ENCODE measurements at places on chromosomes 6 and 20. TPM values are rescaled to one million over a fixed set of nuclear protein-coding genes. Genes with fewer than 3 reads are reported as not detected.

Gene KIFC1
- total RNA-seq = 76.9 TPM

Gene PCED1A
- total RNA-seq = 23.0 TPM

Gene DSN1
- 25.2 TPM for total RNA-seq

Gene ZBTB22
- total RNA-seq = 12.4 TPM

Gene OR2B6
- not detected for total RNA-seq

Gene PTCRA
- total RNA-seq = not detected

Gene ID1
- 0.80 TPM for total RNA-seq

Gene TREM2
- total RNA-seq = not detected

Gene CYB5R4
- total RNA-seq = 31.3 TPM

Gene EEF1A2
- 1.6 TPM for total RNA-seq

Gene MACROD2
- not detected for total RNA-seq

Gene DLK2
- 0.39 TPM for total RNA-seq

Gene TOMM6
- total RNA-seq = 194 TPM

Gene PNLDC1
- 0.74 TPM for total RNA-seq

Gene TRIM10
- 0.37 TPM for total RNA-seq
